Daoy (cell line): ENCODE measurements at places on chromosomes 5 and 9.

DNA sequence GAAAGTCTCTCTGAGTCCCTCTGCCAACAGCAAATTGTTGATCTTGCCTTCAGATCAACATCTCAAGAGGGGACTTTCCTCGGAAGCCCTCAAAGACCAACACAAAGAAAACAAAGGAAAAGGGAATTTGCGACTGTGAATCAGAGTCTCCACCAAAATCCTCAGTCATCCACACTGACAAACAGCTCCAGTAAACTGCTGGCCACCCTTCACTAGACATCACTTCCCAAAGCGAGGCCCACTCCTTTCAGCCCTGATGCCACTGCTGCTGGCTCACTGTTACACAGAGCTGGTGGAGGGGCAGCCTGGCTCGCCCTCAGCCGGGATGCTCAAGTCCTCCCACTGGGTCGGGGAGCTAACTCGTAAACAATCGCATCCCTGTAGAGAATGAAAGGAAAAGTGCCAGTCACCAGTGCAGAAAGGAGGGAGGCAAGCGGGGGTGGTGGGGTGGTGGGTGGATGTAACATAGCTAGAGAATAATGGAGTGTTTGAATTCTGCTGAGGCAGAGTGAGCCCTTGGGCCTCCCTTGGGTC, 1.3 kb downstream of the FGF1 start:
- peak; percentile 54 for DNase-seq

- DNase-seq: no peak
Observed at GRCh38 chr9:130561056-130561455, 18.3 kb upstream of the FUBP3 start.

GRCh38 chr5:128667152-128667551, 129.1 kb upstream of the FBN2 start:
- DNase-seq: no peak

- no peak for DNase-seq
Observed at GRCh38 chr5:118378959-118379358, 609.4 kb downstream of the DTWD2 start.

- no peak for DNase-seq
Observed at GRCh38 chr9:16223074-16223871, 647.2 kb downstream of the BNC2 start.

DNA sequence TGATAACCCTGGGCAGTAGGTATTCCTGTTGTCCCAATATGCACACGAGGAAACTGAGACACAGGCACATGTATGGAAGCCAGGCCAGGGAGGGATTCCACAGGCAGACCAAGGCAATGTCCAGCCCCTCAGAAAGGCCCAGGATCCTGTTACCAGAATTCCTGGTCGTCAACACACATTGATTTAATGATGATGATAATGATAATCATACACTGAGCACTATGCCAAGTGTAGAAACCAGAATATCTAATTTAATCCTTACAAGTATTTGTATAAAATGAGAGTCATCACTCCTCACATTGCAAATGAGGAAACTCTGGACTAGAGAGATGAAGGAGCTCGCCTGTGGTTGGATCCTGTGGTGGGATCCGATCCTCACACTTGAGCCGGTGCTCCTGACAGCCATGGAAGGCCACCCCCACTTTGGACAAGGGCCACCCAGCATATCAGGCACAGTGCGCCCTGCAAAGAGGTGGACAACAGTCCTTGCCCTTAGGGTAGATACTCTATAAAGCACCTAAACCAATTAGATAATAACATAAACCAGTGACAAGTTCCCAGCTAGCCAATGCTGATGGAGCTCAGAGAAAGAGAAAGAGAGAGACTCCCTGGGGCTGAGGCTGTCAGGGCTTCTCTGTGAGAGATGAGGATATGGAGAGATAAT, 185.3 kb downstream of the SLIT3 start:
- no peak for DNase-seq
